Fibroblast of mammary gland (primary cell): ENCODE measurements at places on chromosomes 4 and X.

GRCh38 chr4:1976416-1977352 lies 32.1 kb downstream of the NELFA start:
- no peak for DNase-seq

GRCh38 chrX:9555354-9555753 lies 90.5 kb downstream of the TBL1X start:
- peak; percentile 21 for DNase-seq

- no peak for DNase-seq
These were observed 106.2 kb downstream of the TMA16 start for GRCh38 chr4:163600727-163601126.

GRCh38 chr4:17194586-17194985 lies 296.1 kb upstream of the LDB2 start:
- DNase-seq, result peak; percentile 29

GRCh38 chr4:130608121-130608520 lies 1512.2 kb downstream of the C4orf33 start:
- DNase-seq, result no peak
